ENCODE measurements at places on chromosomes 3 and 15.

DNA sequence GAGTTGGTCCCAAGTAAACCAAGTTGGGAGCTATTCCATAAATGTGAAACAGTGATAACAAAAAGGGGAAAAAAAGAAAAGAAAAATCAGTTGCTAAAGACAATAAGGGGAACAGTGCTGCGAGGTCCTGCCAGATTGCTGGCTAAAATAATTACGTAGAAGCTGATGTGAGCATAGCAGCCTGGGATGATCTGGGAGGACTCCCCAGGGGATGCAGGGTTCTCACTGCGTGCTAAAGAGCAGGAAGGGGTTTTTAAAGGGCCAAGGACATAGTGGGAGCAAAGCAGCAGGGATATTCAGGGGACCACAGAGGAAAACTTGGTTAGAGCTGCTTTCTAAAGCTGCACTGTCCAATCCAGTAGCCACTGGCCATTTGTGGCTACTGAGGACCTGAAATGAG is 133.0 kb upstream of the UMPS start:
- no peak for DNase-seq

GRCh38 chr3:170999737-171000242 is 26.7 kb downstream of the SLC2A2 start:
- DNase-seq: no peak

- DNase-seq: no peak
Measured at GRCh38 chr3:124671106-124671505, 59.1 kb upstream of the UMPS start.

- no peak for DNase-seq
Measured at GRCh38 chr3:157077565-157077991, 82.4 kb downstream of the CCNL1 start.

GRCh38 chr3:50003216-50003615 is 63.3 kb downstream of the RBM6 start:
- DNase-seq: no peak
